ENCODE measurements at places on chromosomes 6 and 20.

- DNase-seq = peak; percentile 94
Observed at GRCh38 chr20:23270382-23270911, 80.1 kb upstream of the NXT1 start.

- peak; percentile 28 for DNase-seq
Observed at GRCh38 chr20:54654450-54654849, 179.1 kb downstream of the DOK5 start.

- peak; percentile 57 for DNase-seq
Observed at GRCh38 chr6:166465671-166466087, 82.9 kb upstream of the MPC1 start.

GRCh38 chr6:134049176-134049575 lies 3.2 kb downstream of the SLC2A12 start:
- DNase-seq = no peak

DNA sequence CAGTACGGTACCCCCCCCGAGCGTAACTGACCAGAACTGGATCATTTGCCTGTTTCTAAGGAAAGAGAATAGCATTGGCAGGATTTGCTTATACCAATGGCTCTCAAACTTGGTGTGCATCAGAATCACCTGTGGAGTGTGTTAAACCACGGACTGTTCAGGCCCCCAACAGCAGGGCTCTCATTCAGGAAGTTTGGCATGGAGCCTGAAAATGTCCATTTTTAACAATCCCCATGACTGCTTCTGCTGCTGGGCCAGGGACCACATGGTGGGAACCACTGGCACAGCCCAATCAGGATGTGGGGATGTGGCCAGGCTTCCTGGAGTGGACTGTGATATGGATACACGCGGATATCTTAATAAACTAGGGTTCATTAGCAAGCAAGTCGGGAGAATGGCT lies 53.9 kb downstream of the GTF2H5 start:
- DNase-seq = no peak

DNA sequence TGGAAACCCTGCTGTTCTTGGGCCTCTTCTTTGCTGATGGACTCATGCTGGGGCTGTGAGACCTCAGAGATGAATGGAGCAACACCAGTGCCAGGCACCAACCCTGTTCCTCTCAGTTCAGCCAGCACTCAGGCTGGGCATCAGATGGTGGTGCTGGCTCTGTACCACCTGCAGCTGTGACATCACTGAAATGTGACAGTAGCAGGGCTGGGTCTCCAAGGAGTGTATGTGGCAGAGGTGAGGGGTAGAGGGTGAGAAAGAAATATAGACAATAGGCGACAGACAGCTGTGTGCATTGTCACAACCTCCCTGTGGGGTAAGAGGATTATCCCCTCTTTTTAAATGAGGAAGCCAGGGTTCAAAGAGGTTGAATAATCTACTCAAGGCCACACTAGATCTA lies at the start of gene TP53TG5:
TP53TG5 (minus strand) TSS at position 135 of the 400 bp plus-strand sequence; CDS start at position 46, 89 bp downstream.
- no peak for DNase-seq

DNA sequence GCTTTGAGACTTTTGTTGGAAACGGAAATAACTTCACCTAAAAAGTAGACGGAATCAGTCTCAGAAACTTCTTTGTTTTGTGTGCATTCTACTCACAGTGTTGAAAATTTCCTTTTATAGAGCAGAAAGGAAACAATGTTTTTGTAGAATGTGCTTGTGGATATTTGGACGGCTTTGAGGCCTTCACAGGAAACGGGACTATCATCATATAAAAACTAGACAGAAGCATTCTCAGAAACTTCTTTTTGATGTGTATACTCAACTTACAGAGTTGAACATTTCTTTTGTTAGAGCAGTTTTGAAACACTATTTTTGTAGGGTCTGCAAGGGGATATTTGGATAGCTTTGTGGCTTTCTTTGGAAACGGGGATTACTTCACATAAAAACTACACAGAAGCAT lies 627.5 kb upstream of the ZNF337 start:
- no peak for DNase-seq

GRCh38 chr20:16158090-16158975 lies 414.9 kb downstream of the KIF16B start:
- DNase-seq = no peak

DNA sequence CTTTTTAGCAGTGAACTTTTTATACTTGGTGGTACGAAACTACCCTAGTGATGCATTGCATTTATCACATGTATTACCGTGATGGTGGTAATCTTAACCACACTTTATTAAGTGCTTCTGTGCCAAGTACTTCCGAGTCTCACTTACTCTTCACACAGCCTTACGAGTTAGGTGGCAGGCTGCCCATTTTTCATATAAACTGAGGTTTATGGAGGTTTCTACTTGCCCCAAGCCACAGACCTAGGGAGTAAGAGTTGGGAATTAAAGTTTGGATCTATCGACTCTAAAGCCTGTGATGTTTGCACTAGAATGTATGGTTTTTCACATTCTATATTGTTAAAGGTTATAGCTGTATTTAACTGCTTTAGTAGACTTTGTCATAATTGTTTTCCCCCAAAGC lies 5.5 kb upstream of the PABPC1L start:
- DNase-seq = no peak

DNA sequence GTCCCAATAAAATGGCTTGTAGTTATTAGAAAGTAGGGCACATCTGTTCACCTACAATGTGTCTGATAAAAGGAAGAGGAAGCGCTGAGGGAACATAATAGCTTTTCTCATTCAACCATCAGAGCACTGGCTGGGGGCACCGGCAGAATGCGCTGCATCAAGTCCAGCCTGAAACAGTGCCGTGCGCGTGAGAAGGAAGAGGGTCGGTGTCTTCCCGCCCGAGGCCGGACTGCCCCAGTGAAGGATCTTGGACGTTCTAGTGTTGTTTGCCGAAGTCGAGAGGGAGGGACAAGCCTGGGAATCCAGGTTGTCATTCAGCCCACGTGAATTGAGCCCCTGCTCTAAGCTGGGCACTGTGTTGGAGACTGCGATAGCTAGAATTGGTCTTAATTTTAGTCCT lies 61.7 kb upstream of the MPC1 start:
- DNase-seq = no peak

GRCh38 chr6:1387876-1388629 lies 1.3 kb upstream of the FOXF2 start:
- no peak for DNase-seq

DNA sequence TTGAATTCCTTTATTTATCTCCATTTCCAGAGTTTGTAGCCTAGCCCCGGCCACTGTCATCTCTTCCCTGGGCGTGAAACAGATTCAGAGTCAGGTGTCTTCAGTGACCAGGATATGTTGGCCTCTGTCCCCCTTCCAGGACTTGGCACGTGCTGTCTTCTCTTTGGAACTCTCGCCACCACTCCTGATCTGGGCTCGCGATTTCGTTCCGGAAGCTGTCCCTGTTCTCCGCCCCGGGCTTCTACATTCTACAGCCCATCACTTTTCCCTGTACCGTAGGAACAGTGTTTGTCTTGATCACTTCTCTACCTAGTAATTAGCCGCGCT lies 739 bp downstream of the GSS start:
- no peak for DNase-seq

- no peak for DNase-seq
Observed at GRCh38 chr6:27812805-27813492, 99.2 kb downstream of the OR2B2 start.

- no peak for DNase-seq
Observed at GRCh38 chr6:66675906-66676305, 968.9 kb upstream of the EYS start.

DNA sequence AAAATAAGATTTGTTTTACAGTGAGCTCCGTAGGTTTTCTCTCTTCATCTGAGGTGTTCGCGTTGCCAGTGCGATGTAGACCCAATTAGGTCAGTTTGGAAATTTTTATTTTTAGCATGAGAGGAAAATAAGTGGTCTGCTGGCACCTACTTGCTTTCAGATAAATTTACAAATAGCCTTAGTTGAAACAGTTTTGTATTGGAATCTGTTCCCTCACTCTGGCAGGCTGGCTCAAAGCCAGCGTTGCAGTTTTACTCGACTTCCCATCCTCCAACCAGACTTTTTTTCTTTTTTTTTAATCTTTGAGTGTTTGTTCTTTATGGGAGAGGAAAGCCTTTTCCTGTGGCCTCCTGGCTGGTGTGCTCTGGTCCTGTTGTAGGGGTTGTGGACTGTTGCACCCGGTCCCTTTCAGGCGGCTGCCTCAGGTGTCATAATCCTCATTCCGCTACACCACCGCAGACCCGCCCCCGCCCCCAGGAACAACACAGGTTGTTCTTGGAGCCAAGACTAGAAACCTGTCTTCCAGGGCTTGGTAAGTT lies 46.7 kb downstream of the TIAM2 start:
- no peak for DNase-seq

DNA sequence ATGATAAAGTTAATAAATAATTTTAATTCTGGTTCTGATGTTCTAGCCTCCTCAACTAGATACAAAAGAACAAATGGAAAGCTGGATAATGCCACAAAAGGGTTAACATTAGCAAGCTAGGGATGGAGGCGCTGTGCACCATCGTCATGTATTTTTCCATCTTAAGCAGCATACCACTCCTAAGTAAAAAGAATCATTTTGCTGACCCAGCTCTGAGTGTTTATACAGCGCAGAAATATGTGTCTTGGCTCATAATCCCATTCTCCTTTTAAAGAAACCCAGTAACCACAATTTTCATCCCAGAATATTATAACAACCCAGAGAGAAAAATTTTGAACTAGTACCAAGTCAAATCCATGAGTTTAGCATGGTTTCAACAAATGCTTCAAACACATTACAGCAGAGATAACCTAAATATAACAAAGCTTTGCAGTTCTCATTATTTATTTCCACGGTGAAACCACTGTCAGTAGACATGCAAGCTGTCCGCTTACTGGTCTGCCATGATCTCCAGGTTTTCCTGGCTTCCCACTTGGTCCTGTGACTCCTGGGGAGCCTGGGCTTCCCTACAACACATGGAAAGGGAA lies 111.1 kb downstream of the COL12A1 start:
- peak; percentile 74 for DNase-seq

GRCh38 chr6:113610377-113610988 lies 246.7 kb upstream of the MARCKS start:
- no peak for DNase-seq

DNA sequence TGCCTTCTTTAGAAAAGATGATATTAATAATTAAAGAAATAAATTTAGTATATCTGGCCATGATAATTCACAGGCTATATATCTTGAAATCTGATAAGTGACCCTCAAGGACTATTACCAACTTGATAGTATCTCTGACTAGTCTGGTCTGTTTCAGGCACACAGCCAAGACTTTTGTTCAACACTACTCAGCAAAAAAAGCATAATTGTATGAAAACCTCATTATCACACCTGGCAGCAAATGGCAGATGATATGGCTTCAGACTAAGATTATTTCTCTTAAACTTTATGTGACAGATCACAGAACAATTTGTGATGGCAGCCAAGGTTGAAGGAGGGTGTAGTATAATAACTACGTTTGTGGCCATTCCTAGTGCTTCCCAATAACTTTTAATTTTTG lies 114.7 kb downstream of the RWDD2A start:
- DNase-seq = no peak

- peak; percentile 59 for DNase-seq
Observed at GRCh38 chr20:14633507-14633906, 296.1 kb upstream of the FLRT3 start.

DNA sequence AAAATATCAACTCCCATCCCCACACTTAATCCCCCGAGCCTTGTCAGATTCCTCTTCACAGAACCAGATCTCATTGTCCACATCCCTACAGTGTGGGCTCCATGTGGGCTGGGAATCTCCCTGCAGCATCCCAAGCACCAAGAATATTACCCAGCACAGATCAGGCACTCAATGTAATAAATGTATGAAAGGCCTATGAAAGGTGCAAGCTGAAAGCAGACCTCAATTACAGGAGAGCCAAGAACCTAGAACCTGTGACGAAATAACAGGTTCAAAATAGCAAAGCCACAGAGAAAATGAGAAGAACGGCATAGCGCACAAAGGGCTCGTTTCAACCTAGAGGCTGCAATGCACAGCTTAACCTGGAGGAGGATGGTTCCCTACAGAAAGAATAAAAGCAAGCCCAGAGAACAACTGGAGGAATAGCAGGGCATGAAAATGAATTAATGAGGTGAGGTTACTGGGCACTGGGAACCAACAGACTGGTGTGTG lies 3.1 kb downstream of the SLC23A2 start:
- no peak for DNase-seq

GRCh38 chr6:3423439-3424184 lies 33.2 kb downstream of the SLC22A23 start:
- DNase-seq = no peak

DNA sequence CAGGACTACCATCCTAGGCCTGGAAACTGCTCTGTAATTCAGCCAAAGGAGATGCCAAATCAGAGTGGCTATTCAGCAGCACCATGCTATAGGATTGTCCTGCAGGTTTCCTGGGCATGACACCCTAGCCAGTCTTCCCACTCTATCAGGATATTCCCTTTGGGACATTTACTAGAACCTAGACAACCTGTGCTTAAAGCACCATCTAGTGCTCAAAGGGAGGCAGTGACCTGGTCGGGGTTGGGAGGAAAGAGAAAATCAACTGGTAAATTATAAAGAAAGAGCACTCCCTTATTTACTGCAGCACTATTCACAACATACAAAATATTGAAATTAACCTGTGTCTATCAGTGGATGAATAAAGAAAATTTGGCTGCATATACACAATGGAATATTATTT lies 67.2 kb upstream of the SMLR1 start:
- DNase-seq = peak; percentile 59

GRCh38 chr20:23456409-23456808 lies 3.7 kb upstream of the CST11 start:
- DNase-seq = no peak

- DNase-seq = no peak
Observed at GRCh38 chr6:42095094-42095493, 44.8 kb downstream of the TAF8 start.

DNA sequence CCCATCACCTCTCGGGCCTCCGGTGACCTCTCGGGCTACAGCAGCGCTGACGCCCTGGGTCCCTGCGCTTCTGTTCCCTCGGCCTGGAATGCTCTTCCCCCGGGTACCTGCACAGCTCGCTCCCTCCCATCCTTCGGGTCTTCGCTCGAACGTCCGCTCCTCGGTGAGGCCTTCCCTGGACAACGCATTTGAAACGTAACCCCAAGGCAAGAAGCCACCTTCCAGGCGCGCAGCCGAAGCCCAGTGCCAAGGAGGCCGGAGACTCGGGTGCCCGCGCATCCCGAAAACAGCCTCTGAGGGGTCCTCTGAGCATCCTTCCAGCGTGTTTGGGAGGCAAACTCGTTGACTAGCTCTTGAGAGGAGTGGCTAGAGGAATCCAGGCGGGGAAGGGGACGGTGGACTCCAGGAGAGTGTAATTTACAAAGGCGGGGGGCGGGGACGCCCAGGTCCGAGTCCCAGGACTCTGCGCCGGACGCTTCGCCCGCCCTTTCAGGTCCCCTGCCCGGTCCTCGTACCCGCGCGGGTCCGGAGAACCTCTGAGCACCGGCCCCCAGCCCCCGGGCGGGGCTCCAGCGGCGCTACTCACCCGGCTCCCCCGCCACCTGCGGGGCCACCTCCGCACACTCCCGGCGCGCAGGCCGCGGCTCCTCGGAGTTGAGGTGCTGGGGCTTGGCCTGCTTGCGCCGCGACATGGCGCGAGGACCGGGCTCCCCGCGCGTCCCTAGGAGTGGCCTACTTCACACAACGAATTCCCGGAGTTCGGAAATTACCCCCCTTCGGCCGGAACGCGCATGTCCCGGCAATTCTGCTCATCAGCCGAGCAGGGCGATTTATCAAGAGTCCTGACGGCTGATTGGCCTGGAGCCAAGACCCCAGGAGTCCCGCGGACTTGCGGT lies 86.8 kb downstream of the ZFP64 start:
- peak; percentile 47 for DNase-seq

- DNase-seq = no peak
Observed at GRCh38 chr6:33967966-33968724, 164.3 kb upstream of the MLN start.

Data from fibroblast of pulmonary artery (primary cell).